H54 (cell line): ENCODE measurements at places on chromosomes 11 and 22.

DNA sequence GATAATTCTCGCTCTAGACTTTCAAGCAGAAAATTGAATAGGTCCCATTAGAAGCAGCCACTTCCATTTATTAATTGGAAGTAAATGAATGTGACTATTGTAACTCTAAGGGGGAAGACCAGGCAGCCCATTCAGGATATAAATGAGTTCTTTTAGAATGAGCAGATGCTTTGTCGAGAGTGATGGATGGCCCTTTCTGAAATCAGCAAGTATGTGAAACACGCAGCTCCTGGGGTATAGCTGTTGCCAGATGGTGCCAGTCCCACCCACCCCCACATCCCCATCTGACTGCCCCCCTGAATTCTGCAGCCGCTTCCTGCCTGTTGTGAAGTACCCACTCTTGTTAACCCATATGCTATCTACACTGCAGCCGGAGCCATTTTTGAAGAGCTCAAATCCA, 3.7 kb downstream of the SLC15A3 start:
- DNase-seq = no peak

- DNase-seq = peak; percentile 60
Observed at GRCh38 chr11:32210556-32210955, 119.7 kb downstream of the RCN1 start.

DNA sequence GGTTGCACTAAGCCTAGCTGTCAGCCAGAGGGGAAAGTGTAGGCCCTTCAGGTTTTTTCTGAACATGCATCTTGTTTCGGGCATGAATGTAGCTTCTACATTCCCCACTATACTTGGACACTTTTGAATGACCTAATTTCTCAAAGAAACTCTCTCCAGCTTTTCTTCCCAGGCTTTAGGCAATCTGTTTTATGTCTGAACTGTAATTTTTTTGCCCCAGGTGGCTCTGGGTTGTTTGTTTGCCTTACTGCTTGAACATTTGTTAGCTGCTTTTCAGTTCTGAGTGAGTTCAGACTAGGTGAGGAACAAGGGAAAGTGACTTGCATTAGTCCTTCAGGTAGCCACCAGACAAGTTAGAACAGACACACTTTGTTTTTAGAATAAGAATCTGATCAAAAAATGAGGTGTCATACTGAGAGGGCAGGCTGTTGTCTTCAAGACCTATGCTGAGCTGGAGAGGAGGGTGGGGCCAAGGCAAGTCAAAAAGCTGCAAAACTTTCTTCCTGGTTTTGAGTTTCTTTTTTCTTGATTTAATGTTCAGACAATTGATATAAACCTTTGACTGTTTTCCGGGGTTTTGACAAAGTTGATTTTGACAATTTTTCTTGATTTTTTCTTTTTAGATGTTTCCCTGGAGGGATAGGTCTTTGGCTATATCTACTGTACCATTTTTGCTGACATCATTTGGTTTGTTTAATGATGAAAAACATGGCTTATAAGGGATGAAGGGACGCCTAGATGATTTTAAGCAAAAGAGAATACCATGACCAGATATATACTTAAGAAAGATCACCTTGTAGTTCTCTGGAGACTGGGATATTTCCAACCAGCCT, 182.8 kb downstream of the WNT11 start:
- DNase-seq = no peak

DNA sequence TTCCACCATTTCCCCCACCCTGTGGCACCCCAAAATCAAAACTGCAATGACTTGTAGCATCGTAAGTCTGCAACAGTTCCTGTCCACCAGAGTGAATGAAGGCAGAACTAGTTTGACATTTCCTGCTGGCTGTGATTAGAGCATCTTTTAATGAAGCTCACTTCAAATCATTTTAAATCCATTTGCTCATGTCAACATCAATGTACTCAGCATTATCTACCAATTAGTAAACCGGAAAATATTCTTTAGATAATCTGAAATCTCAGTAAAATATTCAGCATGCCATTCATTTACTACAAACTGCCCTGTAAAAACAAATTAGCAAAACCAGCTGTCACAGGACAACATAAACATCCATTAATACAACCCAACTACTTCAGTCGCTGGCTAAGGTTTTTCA, 38.1 kb downstream of the CADM1 start:
- no peak for DNase-seq

DNA sequence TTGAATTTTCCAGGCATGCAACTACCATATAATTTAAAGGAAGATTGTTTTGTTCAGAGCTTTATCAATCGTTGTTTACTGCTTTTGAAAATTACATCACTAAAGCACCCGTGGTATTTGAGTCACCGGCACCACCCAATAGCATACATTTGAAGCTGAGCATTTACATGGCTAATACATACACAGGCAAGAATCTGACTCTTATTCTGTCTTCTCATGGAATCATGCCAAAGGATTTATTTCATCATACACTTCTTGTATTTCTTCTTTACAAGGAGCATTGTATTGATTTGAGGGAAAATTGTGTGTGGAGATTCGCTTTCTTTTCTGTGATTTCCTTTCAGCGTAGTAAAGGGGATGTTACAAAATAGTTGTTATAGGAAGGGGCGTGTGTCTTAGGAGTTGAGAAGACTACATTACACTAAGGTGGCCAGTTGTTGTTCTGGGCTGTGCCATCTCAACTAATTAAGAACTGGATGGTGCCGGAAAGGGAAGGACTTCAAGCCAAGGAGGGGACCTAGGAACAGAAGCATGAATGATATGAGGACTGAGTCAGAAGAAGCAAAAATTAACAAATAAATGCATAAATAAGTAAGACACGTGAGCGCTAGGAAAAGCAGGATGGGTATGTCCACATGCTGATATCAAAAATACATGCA, 12.9 kb upstream of the CD3E start:
- DNase-seq = no peak

GRCh38 chr11:107853070-107853469, 5.5 kb downstream of the SLC35F2 start:
- no peak for DNase-seq

GRCh38 chr11:35946766-35947165, 2.9 kb downstream of the LDLRAD3 start:
- DNase-seq = no peak

- no peak for DNase-seq
Observed at GRCh38 chr22:46891382-46891951, 129.0 kb downstream of the TBC1D22A start.

- DNase-seq = no peak
Observed at GRCh38 chr11:21612326-21612725, 580.6 kb upstream of the ANO5 start.

DNA sequence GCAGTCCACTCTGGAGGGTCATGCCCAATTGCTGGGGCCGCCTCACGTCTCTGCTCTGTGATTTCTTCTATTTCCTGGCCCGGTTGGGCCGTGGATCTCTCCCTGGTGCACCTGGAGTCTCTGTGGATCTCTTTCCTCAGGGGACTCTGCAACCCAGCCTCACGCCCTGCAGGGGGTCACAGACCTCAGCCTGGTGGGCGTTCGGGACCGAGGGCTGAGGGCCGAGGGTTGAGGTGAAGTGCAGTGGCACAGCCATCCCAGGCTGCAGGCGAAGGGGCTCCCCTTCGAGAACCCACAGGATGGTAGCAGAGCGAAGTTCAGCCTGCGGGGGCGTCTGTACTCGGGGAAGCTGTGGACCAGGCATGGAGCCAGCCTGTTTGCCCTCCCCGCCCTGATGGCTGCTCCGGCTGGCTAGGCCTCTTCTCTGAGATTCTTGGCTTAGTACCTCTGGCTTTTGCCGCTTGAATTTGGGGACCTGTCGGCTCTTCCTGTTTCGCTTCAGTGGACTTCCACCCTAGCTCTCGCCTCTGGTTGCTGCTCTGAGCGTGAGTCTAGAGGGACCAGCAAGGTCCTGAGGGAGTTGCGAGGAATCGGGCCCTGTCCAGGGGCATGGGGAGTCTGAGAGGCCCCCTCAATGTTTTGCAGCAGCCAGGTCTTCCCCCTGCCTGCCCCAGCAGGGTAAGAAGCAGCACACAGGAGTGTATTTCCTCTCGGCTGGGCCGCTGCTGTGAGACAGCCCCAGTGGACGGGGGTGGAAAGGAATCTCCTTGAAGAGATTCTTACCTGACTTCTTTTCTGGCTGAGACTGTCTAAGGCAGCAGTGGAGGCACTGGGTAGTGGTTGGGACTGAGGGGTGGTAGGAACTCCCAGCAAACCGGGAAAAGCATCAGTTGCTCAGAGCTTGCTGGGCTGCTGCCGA, 140.8 kb downstream of the TBC1D22A start:
- no peak for DNase-seq

DNA sequence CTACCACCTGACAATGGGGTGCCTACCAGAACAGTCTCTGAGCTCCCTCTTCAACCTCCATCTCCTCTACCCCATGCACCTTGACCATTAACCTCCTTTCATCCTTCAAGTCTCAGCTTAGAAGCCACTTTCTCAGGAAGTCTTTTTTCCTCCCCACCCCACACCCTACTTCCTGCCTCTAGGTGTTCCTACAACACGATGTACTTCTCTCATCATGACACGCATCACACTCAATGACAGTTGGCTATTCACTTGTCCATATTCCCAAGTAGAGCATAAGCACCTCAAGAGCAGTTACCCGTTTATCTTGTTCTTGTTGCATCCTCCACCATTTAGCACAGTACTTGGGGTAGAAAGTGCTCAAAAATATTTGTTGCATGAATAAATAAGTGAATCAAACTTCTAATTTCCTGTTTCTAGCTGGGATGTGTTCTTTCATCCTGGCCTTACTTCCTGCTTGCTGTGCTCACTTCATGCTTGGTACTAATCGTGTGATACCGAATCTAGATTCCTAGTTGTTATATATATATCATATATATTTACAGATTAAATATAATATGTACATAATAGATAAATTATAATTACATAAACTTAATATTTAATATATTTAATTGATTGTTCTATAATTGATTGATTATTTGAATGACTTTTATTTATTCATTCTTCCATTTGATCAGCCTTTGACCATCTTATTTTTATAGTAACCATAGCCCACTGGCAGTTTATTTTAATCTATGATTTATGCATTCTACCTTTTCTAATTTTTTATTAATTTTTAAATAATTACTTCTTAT, 177.5 kb upstream of the TMEM45B start:
- DNase-seq = no peak

DNA sequence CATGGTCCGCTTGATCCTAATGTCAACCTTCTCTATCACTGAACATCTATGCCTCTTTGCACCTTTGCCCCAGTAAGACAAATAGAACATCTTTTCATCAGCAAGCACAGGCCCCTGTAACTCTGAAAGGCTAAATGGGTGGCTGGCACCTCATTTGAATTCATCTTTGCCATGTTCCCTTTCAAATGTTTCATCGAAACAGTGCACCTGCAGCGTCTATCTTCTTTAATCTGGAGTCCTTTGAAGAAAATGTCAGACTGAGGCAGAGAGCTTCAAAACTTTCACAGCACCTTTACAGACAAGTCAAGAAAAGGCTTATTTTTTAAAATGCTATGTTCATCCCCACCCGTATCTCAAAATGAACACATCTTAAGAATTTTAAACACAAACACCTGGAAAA, 3.4 kb downstream of the MPPED2 start:
- DNase-seq = no peak

DNA sequence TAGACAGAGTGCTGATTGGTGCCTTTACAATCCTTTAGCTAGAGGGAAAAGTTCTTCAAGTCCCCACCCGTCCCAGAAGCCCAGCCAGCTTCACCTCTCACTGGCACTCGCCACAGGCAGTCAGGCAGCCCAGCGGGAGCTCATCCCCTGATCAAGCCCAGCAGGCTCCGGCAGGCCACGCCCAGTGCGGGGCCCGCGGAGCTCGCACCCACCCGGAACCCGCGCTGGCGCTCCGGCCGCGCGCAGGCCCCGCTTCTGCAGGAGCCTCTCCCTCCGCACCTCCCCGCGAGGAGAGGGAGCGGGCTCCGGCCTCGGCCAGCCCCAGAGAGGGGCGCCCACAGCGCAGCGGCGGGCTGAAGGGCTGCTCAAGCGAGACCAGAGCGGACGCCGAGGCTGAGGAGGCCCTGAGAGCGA, 202.4 kb upstream of the PDGFD start:
- no peak for DNase-seq

GRCh38 chr22:32416556-32417085, 4.6 kb upstream of the RTCB start:
- DNase-seq = no peak

DNA sequence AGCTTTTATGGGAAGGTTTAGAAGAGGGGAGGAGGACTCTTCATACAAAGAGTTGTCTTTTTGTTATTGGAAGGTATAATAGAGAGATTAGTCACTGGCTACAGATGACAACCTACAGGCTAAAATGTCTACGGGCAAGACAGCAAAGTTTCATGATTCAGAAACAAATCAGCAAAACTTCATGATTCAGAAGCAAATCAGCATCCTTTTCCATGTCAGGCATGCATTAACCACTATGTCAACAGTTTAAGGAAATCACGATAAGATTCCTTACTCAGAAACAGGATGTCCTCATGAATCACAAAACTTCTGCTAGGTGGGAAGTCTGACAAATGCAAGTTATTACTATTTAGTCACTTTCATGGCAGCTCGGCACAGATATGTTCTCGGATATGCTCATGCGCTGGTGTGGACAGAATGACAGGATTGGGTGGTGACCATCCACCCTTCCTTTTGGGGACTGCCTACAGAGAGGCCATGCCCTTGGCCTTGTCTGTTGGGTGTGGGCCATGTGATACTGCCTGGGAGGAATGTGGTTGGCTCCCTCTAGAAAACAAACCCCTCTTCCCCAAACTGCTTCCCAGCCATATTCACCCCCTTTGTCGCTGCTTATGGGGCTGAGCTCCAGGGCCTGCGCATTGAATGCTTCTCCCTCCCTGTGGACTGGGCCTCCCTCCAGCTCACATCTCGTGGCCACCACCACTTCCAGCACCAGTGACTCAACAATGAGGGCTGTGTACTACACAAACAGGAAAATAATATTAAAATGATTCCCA, 10.1 kb downstream of the C11orf91 start:
- peak; percentile 50 for DNase-seq

- DNase-seq = no peak
Observed at GRCh38 chr22:49979587-49980264, 19.2 kb downstream of the PIM3 start.

GRCh38 chr11:66363805-66364535, 7.6 kb downstream of the SLC29A2 start:
- DNase-seq = peak; percentile 70

GRCh38 chr22:44051961-44052360, 27.9 kb downstream of the PARVB start:
- DNase-seq = no peak

GRCh38 chr11:69192301-69192721, 36.6 kb downstream of the SMIM38 start:
- DNase-seq = no peak

- DNase-seq = no peak
Observed at GRCh38 chr11:95415837-95416304, 184.9 kb upstream of the SESN3 start.

GRCh38 chr11:113001709-113002108, 40.5 kb downstream of the NCAM1 start:
- DNase-seq = no peak

GRCh38 chr22:38882972-38883622, 11.1 kb upstream of the CBX6 start:
- no peak for DNase-seq

- DNase-seq = peak; percentile 73
Observed at GRCh38 chr11:120068114-120068573, 69.8 kb downstream of the TRIM29 start.

GRCh38 chr11:78831571-78831970, 256.9 kb upstream of the NARS2 start:
- DNase-seq = no peak
